ENCODE measurements at places on chromosomes 5 and 9.

DNA sequence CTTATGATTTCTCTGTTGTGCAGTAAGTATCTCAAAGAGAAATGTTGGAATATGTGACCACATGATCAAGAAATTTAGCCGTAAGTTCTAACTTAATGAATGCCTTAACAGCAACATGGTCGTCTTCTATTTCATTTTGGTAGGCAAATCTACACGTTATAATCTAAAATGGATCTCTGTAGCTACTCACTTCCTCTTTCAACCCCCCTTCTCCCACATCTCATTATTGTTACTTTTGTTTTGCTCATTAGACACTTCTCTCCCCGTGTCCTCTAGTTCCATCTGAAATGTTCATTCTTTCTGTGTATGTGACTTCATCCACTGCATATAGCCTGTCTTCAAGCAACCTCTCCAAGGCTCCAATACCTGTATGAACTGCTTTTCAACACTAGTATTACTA, 27.1 kb upstream of the LPAR1 start:
- DNase-seq, result no peak

DNA sequence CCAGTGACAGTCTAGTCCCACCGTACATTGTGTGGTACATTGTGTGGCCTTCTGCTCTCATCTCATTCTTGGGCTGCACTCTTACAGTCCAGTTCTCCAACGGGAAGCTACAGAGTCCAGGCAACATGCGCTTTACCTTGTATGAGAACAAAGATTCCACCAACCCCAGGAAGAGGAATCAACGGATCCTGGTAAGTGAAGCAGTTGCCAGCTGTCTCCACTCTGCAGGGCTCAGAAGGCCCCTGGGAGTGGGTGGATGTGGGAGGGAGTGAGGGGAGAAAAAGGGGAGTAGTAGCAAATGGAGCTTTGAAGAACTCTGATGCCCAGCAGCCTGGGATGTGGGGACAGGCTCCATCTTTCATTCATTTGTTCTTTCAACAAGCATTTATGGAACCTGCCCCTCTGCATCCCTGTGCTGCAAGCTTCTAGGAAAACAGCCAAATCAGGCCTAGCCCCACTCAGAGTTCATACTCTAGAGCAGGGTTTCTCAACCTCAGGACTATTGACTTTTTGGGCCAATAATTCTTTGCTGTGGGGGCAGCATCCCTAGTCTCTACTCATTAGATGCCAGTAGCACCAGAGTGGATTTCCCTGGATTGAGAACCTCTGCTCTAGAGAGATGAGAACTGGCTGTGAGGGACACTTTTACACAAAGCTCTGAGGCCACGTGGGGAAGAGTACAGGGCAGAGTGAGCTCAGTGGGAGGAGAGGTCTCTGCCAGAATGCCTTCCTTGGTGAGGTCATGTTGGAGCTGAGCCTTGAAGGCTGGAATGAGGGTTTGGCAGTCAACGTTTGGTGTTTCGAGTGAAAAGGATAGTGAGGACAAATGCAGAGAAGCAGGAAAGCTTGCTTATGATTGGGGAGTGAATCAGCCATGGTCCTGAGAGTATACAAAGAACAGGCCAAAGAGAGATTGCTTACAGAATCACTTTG, 1.1 kb downstream of the POLR1E start:
- no peak for DNase-seq

- no peak for DNase-seq
Observed at GRCh38 chr9:124551472-124552272, 44.5 kb upstream of the NR5A1 start.

DNA sequence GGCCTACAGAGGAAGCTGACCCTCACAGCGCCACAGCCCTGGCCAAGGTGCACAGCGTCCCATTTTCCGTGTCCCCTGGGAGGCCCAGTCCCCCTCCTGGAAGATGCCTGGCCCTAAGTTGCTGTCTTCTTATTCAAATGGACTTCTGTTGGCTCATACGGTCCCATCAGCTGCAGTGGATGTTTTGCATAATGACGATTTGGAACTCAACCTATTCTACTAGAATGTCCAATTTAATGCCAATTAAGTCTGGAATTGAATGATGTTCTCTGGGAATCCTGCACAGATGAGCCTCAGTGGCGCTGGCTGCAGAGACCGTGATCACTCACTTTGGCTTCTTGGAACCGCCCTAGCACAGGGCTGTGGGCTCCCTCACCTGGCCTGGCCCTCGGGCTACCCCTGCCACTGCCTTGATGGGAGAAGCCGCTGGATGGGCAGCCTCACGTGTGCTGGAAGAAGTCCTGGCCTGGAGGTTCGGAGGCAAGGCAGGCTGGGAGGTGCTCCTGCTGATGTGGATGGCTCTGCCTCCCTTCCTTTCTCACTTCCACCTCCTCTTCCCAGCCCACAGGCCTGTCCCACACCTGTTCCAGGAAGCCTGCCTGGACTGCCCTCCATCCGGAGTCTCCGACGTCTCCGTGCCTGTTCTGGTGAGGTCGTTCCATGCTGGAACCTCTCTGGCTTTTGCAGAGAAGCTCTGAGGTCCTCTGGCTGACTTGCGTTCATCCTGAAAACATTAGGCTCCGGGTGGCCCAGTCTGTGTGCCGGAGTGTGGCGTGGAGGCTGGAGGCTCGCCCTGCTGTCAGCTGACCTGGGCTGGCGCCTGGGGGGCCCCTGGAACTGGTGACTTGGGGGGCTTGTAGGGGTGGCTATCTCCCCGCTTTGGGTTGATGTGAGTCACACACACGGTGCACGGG, 147.1 kb downstream of the RXRA start:
- no peak for DNase-seq

DNA sequence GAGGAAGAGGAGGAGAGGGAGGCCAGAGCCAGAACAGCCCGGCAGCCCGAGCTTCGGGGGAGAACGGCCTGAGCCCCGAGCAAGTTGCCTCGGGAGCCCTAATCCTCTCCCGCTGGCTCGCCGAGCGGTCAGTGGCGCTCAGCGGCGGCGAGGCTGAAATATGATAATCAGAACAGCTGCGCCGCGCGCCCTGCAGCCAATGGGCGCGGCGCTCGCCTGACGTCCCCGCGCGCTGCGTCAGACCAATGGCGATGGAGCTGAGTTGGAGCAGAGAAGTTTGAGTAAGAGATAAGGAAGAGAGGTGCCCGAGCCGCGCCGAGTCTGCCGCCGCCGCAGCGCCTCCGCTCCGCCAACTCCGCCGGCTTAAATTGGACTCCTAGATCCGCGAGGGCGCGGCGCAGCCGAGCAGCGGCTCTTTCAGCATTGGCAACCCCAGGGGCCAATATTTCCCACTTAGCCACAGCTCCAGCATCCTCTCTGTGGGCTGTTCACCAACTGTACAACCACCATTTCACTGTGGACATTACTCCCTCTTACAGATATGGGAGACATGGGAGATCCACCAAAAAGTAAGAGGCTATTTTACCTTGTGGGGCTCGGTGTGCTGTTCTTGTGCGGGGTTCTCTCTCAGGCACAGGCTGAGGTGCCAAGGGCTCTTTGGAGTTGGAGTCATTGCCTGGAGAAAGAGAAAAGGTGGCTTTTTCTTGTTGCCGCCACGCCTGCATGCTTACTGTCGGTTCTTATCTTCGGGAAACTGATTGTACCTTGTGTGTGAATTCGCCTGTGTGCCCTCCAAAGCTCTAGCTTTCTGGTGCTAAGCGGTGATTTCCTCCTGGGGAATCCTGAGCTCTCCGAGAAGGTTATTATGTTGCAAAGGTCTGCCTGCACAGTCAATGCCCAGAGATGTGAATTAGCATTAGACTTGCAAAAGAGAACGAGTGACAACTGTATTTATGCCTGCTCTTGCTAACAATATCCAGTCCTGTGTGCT, at the start of gene ISL1:
TSS of gene ISL1 (plus strand) at position 318 of the 991 bp plus-strand sequence. CDS start at position 542, 224 bp downstream.
- no peak for DNase-seq

GRCh38 chr5:10868956-10869355, 107.9 kb upstream of the DAP start:
- no peak for DNase-seq

GRCh38 chr5:154236011-154236410, 45.5 kb downstream of the GALNT10 start:
- DNase-seq, result no peak

GRCh38 chr5:150081541-150082283, 4.6 kb downstream of the CSF1R start:
- DNase-seq, result no peak

DNA sequence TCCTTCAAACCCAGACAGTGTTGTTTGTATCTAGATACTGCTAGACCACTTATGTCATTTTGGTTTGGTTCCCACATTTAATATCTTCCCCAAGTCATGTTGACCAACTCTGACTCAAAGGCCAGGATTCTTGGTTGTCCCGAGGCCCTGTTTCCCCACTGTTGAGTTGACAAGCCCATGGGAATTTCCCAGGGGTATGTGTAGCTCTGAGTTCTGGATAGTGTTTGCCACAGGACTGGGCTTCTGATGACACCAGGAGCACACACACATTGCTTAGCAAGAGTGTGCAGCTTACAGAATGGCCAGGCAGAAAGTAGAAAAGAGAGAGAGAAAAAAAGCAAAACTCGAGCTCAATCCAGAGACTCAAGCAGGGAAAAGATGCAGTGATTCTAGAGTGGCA, 214.4 kb downstream of the NXNL2 start:
- no peak for DNase-seq

DNA sequence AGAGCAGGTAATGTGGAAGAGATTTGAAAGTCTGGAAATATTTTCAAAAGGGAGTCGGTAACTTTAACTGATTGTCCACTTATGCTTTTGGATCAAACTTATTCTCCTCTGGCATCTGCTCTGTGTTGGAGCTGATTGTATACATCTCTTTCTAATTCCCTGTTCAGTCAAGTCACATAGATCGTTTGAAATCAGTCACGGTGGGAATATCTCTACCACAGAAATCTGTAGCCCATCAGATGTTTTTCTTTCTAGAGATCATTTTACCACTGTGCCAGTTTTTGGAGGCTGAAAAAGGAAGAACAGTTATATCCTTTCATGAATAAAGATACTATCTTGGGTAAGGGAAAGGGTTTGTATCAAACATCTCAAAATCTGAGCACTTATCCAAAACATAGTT, 1853.3 kb downstream of the EFNA5 start:
- no peak for DNase-seq

- DNase-seq, result no peak
Observed at GRCh38 chr5:1772634-1773033, 27.0 kb downstream of the MRPL36 start.

DNA sequence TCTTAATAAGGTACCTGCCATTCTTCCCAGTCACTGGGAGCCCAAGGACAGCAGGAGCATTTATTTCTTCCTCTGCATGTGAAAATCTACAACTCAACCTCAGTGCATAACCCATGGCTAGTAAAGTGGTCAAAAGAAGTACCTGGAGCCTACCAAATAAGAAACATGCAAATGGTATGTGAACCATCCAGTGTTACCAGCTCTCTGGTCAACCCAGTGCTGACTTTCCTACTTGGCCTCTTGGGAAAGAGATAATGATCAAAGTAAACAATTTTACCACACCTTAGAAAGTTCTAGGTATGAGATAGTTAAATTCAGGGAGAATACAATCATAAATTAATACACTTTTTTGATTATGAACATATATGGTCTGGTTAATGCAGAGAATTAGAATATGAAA, 325.6 kb downstream of the ENC1 start:
- no peak for DNase-seq

DNA sequence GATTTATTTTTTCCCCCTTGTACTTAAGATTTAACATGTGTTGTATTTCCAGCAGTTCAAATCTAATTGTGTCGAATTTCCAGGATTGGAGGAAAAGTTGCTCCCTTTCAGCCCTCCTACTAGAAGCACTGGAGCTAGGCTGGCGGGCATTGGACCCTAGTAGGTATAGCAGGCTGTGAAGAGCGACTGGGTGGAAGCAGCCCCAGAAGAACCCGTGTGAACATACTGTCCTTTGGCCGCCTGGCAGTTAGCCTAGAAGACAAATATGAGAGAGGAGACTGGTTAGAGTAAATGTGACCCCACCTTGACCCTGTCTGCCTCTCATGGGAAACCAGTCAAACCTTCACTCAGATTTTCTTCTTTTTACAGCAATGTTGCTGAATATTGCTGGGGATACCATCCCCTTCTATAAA, 13.9 kb downstream of the ALDOB start:
- no peak for DNase-seq

- DNase-seq, result no peak
Observed at GRCh38 chr5:136511046-136511445, 145.7 kb upstream of the TRPC7 start.

GRCh38 chr9:114275246-114276004, 47.5 kb upstream of the ORM1 start:
- no peak for DNase-seq

- no peak for DNase-seq
Observed at GRCh38 chr5:167639766-167640165, 651.7 kb upstream of the WWC1 start.

DNA sequence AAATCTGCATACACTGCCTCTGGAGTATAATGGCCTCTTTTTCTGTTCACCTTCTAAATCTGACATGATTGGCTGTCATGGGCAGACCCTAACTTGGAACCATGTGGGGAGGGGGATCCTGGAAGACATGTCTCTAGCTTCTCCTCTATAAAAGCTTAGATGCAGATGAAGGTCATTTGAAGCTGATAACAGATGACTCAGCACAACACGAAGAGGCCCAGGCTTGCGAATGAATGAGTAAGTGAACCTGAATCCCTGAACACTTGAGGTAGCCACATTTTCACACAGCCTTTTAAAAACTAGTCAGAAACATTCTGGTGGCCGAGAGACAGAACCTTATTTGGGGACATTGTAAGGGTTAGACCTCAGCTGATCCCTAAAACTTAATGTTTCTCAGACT, 282.6 kb downstream of the ELAVL2 start:
- no peak for DNase-seq

- DNase-seq, result no peak
Observed at GRCh38 chr9:135962696-135963307, 1.6 kb upstream of the UBAC1 start.

All from activated gamma-delta T cell treated with anti-CD3 and anti-CD28 coated beads, Interleukin-2, amount 50 U/mL, for 16 hours (primary cell).